ENCODE measurements at places on chromosomes 7 and 10. TPM values are rescaled to one million over a fixed set of nuclear protein-coding genes. Genes with fewer than 3 reads are reported as not detected.

DNA sequence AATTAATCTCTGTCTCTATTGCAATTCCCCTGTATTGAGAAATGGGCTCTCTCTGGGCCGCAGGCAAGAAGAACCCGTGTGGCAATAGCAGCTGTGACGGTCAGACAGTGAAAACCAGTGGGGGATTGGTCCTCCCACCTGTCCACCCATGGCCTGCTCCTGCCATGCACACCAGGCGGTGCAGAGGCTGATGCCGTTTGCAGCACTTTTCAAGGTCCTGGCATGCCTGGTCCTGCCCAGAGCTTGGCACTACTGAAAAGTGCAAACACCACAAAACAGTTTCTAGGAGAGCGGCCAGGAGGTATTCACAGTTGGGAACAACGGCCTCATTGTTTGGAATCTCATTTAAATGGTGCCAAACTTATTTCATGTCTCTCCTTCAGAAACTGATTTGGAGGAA is 41.5 kb downstream of the PSPH start:
- H3K36me3 ChIP-seq, result no peaks in the 10 kb centered on the region
- no peak overlapping the region for H3K4me3 ChIP-seq
- no peaks in the 10 kb centered on the region for H3K27me3 ChIP-seq
- H3K27ac ChIP-seq, result no peak overlapping the region
- H3K4me1 ChIP-seq, result no peaks in the 10 kb centered on the region

The RBP4 gene
- 15.1 TPM for total RNA-seq

GRCh38 chr10:6741541-6741941 is 161.5 kb upstream of the PRKCQ start:
- H3K4me3 ChIP-seq, result no peak overlapping the region
- no peaks in the 10 kb centered on the region for H3K4me1 ChIP-seq
- H3K27me3 ChIP-seq, result no peaks in the 10 kb centered on the region
- no peak for DNase-seq
- no peaks in the 10 kb centered on the region for H3K36me3 ChIP-seq
- H3K27ac ChIP-seq, result no peak overlapping the region

DNA sequence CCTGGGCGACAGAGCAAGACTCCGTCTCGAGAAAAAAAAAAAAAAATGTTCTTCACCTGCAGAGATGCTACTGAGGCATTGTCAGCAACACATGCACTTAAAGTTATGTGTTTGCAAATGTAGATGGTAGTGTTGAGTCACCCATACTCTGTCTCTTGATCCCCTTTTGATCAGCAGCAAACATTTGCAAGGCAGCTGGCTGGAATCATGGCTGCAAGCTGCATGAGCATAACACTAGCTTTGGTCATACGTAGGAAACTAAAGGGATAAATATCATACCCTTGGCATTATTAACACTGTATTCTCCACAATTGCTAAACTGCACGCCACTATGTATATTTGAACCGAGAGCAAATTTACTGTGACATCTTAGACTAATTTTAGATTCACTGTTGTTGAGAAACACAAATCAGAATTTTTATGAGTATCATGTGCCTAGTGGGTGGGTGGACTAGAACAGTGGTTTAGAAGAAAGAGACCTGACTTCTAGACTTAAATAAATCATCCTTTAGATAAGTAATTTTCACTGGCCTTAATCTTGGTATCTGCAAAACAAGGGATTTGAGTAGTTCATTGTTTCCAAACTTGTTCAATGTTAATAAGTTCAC is 229.3 kb upstream of the MEOX2 start:
- no peaks in the 10 kb centered on the region for H3K4me1 ChIP-seq

- H3K27ac ChIP-seq, result no peak overlapping the region
- DNase-seq, result peak; percentile 60
Observed at GRCh38 chr10:128263891-128264688, 137.9 kb upstream of the MKI67 start.

- no peak overlapping the region for H3K4me3 ChIP-seq
- no peak for DNase-seq
- no peak overlapping the region for H3K27ac ChIP-seq
- no peaks in the 10 kb centered on the region for H3K4me1 ChIP-seq
- H3K36me3 ChIP-seq, result no peaks in the 10 kb centered on the region
Observed at GRCh38 chr7:15234431-15234830, 327.4 kb downstream of the AGMO start.

The CHN2 gene
- total RNA-seq, result 19.8 TPM

DNA sequence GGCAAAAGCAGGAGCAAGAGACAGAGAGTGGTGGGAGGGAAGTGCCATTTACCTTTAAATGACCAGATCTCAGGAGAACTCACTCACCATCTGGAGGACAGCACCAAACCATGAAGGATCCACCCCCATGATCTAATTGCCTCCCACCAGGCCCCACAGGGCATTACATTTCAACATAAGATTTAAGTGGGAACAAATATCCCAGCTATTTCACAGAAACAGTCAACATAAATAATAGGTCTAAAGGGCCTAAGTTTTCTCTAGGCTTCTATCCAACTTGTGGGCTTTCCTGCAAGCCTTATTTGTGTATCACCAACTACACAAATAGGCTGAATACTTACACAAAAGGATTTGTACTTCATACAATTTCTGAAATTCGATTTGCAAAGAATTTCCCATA is 196.8 kb upstream of the POT1 start:
- H3K27me3 ChIP-seq, result no peaks in the 10 kb centered on the region
- no peak for DNase-seq
- H3K4me1 ChIP-seq, result no peaks in the 10 kb centered on the region
- H3K4me3 ChIP-seq, result no peak overlapping the region
- no peaks in the 10 kb centered on the region for H3K36me3 ChIP-seq
- no peak overlapping the region for H3K27ac ChIP-seq

The CCDC172 gene
- total RNA-seq, result not detected

The ASIC3 gene
- total RNA-seq, result 2.2 TPM

The BRI3 gene
- 152 TPM for total RNA-seq

DNA sequence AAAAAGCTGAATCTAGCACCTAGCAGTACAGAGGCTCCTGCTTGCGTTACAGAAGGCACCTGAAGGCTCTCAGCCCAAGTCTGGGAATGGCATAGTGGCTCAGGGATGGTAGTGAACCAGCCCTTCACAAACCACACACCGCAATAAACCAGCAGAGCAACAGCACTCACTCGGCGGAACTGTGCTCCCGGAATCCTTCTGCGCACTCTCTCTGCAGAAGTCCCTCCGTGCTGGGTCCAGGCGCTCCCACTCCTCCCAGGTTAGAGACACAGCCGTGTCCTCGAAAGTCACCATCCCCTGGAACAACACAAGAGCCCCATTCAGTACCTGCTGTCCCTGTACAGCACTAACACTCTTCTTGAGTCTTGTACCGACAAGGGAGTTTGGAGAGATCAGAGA is 1.5 kb downstream of the ZNF394 start:
- no peak for DNase-seq
- no peaks in the 10 kb centered on the region for H3K27me3 ChIP-seq
- H3K27ac ChIP-seq, result no peak overlapping the region
- peak overlapping the region; percentile 89 for H3K4me3 ChIP-seq
- peaks cover 5% of the 10 kb centered on the region for H3K4me1 ChIP-seq

GRCh38 chr7:33909318-33909717 is 4.0 kb downstream of the BMPER start:
- DNase-seq, result no peak
- peaks cover 4% of the 10 kb centered on the region for H3K4me1 ChIP-seq
- H3K4me3 ChIP-seq, result no peak overlapping the region
- no peaks in the 10 kb centered on the region for H3K36me3 ChIP-seq
- peaks cover 23% of the 10 kb centered on the region for H3K27me3 ChIP-seq

The GHRHR gene
- not detected for total RNA-seq

DNA sequence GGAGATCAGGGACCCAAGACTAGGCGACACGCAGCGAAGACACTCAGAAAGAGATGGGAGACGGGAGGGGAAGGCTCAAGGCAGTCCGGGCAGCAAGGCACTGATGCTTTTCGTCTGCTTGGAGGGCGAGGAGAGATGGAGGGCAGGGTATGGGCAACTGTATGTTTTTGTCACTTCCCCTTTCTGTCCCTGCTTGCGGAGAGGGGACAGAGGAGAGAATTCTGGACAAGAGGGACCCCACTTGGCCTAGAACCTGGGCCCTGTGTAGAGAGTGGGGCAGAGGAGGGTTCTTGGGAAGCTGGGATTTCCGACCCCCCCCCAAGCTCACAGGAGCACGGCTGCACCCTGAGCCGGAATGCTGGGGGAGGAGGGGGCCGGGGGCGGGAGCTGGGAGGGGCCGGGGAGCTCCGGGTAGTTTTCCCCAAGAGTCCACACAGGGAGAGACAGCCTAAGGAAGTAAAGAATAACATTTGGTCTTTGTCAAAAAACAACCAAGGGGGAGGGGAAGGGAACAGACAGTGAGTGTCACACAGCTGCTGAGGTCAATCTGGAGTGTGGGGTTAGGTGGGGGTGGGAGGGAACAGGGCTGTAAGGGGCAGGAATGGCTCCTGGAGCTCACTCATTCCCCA is 1.8 kb downstream of the LRCH4 start:
- H3K36me3 ChIP-seq, result peaks cover 11% of the 10 kb centered on the region
- H3K27me3 ChIP-seq, result no peaks in the 10 kb centered on the region
- peak overlapping the region; percentile 100 for H3K4me3 ChIP-seq
- peaks cover 16% of the 10 kb centered on the region for H3K4me1 ChIP-seq
- H3K27ac ChIP-seq, result peak overlapping the region; percentile 100

The KEL gene
- 0.77 TPM for total RNA-seq

The NRCAM gene
- total RNA-seq, result 0.42 TPM

DNA sequence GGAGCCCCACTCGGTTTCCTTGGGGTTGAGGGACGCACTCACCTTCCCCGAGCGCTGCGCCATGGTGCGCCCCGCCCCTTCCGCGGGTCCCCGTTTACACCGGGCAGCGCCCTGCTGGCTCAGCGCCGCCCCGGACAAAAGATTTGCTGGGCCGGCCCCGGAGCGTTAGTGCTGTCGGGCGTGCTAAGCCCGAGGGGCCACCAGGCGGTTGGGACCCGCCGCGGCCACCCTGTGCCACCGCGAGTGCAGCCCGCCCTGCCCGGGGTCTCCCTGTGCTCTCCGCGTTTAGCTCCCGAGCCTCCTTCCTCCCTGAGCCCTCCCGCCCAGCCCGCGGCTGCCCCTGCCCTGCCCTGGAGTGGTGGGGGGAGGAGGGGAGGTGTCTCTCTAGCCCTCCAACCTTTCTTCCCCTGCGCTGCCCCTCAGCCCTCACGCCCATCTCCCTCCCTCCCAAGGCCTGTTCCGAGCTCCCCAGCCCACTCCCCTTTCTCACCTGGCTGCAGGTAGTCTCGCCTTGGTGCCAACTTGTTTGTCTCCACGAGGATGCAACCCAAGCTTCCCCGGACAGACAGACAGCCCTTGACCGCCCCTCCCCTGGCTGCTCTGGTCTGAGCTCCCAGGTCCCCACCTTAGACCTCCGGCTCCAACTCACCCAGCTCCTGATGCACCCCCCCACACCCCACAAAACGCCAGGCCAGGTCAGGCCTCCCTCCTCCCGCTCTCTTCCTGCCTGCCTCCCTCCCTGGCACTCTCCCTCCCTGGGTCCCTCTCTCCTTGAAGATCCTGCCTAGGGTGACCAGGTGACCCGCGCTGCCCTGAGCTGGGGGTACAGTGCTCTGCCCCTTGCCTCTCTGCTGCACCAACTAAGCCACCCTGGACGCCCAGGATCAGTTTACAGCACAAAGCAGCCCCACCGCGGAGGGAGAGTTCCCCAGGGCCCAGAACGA is at the start of gene CRYGN:
TSS of gene CRYGN (minus strand) at position 287 of the 944 bp plus-strand sequence. CDS start at position 63, 224 bp downstream.
- no peak for DNase-seq
- H3K27ac ChIP-seq, result no peak within 1 kb of the TSS
- no peaks in the 10 kb centered on the region for H3K4me1 ChIP-seq
- H3K27me3 ChIP-seq, result peaks cover 8% of the 10 kb centered on the region
- H3K4me3 ChIP-seq, result peak within 1 kb of the TSS; percentile 7
- no peaks in the 10 kb centered on the region for H3K36me3 ChIP-seq

DNA sequence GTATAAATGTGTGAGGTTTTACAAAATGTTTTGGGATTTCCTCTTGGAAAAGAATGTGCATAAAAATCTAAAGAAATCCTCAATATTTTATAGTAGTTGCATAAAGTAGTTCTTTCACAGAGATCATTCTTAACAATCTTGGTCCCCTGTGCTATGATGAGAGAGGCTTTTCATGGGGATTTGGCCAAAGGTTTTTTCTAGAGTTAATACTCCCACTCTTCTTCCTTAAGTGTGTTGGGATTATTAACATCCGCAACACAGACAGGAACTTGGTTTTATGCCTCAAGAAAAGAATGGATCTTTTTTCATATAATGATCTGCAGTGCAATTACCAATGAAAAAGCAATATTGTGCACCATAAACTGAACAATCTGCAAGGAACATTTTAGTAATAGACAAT is 71.5 kb downstream of the AGMO start:
- no peaks in the 10 kb centered on the region for H3K4me1 ChIP-seq
- H3K36me3 ChIP-seq, result no peaks in the 10 kb centered on the region
- H3K27me3 ChIP-seq, result no peaks in the 10 kb centered on the region
- DNase-seq, result no peak
- H3K27ac ChIP-seq, result no peak overlapping the region
- H3K4me3 ChIP-seq, result no peak overlapping the region

The WNT8B gene
- total RNA-seq, result not detected

DNA sequence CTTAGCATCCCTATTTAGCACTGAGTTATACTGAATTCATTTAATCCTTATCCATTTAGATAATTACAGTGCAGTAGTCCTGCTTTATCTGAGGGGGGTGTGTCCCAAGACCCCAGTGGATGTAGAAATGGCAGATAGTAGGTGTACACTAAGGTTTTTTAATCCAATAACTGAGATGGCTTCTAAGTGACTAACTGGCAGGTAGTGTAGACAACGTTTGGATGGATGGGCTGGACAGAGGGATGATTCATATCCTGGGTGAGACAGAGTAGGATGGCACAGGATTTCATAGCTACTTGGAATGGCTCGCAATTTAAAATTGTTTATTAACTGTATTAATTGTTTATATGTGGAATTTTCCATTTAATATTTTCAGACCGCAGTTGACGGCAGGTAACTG is 295.6 kb downstream of the CCDC3 start:
- H3K36me3 ChIP-seq, result no peaks in the 10 kb centered on the region
- H3K27me3 ChIP-seq, result no peaks in the 10 kb centered on the region
- no peak overlapping the region for H3K27ac ChIP-seq

DNA sequence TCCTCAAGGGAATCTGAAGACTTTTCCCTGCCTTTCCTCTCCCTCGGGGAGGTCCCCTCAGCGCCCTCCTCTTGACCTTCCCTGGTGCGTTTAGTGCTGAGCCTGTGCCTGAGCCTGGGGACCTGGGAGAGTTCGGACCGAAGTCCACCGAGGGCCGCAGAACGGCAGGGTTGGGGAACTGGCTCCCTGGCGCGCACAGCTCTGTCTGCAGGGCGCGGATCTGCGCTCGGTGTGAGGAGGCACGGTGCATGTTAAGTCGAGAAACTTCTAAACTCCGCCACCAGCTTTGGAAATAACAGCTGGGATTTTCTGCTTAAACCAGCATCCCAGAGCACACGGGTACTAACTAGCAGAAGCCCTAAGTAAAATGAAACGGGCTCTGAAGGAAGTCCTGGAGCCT is 44.2 kb upstream of the SLC29A4 start:
- H3K27ac ChIP-seq, result no peak overlapping the region
- H3K4me3 ChIP-seq, result no peak overlapping the region
- DNase-seq, result no peak
- H3K27me3 ChIP-seq, result no peaks in the 10 kb centered on the region

The LRMDA gene
- total RNA-seq, result 5.2 TPM

Data from colonic mucosa (tissue), 4 donors.